T-cell (primary cell): ENCODE measurements at places on chromosomes 4 and X.

DNA sequence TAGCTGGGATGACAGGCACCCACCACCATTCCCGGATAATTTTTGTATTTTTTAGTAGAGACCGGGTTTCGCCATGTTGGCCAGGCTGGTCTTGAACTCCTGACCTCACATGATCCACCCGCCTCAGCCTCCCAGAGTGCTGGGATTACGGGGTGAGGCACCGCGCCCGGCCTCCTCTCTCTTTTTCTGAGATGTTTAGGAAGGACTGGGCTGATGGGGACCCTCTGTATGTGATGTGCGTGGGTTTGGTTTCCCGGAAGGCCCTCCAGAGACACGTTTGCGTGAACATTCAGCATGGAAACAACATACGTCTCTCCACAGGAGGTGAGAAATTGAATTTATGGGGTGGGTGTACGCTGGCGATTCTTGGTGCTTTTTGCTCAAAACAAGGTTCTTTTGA, 18.6 kb downstream of the SHOX start:
- no peak for DNase-seq

- no peak for DNase-seq
These were observed 84.7 kb downstream of the NHS start for GRCh38 chrX:17459661-17460060.

- DNase-seq, result no peak
These were observed 508.7 kb upstream of the FMR1 start for GRCh38 chrX:147403040-147403439.

DNA sequence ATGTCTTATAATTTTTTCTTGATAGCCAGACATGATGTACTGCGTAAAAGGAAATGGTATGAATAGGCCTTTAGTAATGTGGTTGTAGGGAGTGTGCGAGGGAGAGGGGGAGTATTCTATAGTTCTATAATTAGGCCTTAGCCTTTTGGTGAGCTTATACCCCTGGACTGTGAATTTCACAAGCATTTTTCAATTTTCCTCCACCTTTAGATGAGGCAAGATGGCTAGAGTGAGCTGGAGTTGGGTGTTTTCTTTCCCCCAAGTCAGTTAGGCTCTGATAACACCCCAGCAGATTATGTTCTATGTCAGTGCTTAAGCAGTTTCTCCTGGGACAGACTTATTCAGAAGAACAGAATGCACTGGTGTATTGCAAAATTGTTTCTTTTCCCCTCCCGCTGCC, 210.2 kb upstream of the NPY2R start:
- DNase-seq, result no peak

DNA sequence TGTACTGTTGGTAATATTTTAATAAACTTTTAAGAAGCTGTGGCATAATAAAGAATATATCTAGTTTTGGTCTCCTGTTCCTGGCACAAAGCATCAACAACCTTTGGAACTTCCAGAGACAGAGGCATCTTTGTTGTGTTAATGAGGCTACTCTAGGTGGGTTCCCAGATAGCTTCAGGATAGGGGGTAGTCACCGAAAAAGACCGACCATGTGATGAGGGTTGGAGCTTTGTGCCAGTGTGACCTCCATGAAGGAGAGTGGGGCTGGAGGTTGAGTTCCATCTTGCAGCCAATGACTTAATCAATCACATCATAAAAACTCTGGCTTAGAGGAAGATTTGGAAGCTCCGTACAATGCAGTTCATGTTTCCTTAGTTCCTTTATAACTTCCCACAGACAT, 9.9 kb downstream of the PPAT start:
- no peak for DNase-seq

GRCh38 chr4:158182736-158183135, 9.9 kb upstream of the GASK1B start:
- DNase-seq, result no peak

DNA sequence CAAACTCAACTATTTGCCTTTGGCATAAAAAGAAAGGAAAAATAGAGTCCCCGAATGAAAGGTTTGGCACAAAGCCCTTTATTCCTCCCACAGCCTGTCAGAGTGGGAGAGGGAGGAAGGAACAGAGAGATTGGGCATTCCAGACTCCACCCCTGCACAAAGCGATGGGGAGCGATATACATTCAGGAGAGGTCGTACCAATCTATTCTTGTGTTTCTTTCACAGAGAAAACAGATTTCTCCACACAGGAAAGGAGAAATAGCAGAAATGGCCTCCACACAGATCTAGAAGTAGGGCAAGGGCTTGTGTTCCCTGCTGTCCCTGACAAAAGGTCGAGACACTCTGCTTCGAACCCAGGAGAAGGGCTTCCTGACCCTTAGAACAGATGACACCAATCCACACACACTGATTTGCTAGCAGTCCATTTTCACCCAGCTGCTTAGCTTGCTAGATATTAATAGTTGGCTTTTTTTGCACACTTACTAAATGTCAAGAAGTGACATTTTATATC, 197.4 kb downstream of the MAML3 start:
- no peak for DNase-seq

GRCh38 chr4:136818811-136819330, 713.4 kb downstream of the PCDH18 start:
- DNase-seq, result no peak

GRCh38 chr4:76232681-76233080, 18.8 kb upstream of the FAM47E start:
- no peak for DNase-seq

DNA sequence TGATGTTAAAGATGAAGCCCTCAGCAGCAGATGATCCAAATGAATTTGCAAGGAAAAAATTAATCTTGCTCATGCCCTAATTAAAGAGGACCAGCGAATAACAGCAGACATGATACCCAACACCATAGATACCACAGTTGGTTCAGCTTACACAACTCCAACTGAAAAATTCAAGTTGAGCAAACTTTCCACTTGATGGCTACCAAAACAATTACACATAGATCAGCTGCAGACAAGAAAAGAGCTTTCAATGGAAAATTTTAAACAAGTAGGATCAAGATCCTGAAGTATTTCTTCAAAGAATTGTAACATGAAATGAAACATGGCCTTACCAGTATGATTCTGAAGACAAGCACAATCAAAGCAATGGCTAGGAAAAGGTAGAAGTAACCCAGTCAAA, 90.0 kb downstream of the KLHL13 start:
- no peak for DNase-seq

- no peak for DNase-seq
These were observed 378.0 kb upstream of the DMD start for GRCh38 chrX:33589316-33589715.
